ENCODE measurements at places on chromosomes 12 and 14. TPM values are rescaled to one million over a fixed set of nuclear protein-coding genes. Genes with fewer than 3 reads are reported as not detected.

The HIGD1C gene
- total RNA-seq: not detected

- DNase-seq: no peak
These were observed 43.6 kb downstream of the DDX51 start for GRCh38 chr12:132100306-132101065.

The RASSF8 gene
- total RNA-seq: 35.9 TPM

The CHURC1 gene
- 138 TPM for total RNA-seq

Data from M059J (cell line).